ENCODE measurements at places on chromosomes 13 and 19.

DNA sequence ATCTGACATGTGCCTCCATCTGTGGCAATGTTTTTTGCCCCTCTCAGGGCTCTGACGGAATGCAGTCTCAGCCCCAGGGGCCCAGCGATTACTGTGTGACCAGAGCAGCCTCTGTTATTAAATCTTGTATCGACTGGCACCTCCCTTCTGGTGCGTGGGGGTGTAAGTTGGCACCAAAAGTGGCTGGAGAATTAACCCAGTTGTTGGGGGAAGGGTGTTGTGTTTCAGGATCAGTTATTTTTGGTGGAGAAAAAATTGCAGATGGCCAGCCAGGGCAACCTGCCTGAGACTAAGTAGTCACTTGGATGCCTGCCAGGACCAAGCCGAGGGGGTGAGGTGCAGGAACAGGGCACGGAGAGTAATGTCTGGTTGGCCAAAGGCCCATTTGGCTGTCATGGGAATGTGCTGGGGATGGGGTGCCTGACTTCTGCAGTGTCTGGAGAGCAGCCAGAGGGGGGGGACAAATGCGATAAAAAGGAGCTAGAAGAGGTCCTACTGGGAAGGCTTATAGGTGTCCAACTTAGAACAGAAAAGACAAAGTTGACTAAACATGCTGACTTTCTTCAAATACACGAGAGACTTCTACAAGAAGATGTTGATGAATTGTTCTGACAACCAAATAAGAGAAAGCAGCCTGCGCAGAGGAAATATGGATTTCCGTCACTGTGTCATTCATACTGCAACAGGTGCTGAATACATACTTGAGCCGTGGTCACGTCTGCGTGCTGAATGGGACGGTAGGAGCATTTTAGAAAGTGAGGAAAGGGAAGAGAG lies 69.8 kb downstream of the SIAH3 start:
- DNase-seq, result no peak

GRCh38 chr13:23985060-23985459 lies 87.8 kb upstream of the C1QTNF9B start:
- DNase-seq, result no peak

- DNase-seq, result no peak
These were observed 6.8 kb upstream of the KANK2 start for GRCh38 chr19:11204076-11204602.

GRCh38 chr19:30085394-30085793 lies 143.4 kb downstream of the URI1 start:
- no peak for DNase-seq

DNA sequence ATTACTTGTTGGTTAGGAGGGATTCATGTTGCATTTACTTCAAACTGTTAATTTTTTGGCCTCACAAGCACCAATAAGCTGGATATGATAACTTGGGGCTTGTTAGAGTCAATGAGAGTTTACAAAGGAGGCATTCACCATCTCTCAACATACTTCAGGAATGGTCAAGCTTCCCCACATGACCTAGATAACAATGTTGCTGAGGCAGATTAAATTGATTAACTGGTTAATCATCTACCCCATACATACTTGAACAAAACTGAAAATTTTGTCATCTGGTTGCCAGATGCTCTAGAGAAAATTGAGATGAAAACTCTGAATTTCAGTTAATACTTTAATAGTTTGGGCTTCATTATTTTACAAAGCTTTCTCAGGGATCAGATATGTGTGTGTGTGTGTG lies 43.0 kb upstream of the UBL3 start:
- no peak for DNase-seq

- no peak for DNase-seq
These were observed 9.3 kb upstream of the RCBTB2 start for GRCh38 chr13:48542138-48542537.

GRCh38 chr13:113666951-113667701 lies at the start of gene GRK1:
TSS of gene GRK1 (plus strand) at chr13:113667219. CDS start at chr13:113667387, 168 bp downstream.
- no peak for DNase-seq
